SK-N-SH treated with all-trans-retinoic acid at 6 μM for 48 hours (cell line): ENCODE measurements at places on chromosomes 5 and 9.

GRCh38 chr9:133170716-133171115 lies 7.0 kb upstream of the GBGT1 start:
- no peak for ATAC-seq

DNA sequence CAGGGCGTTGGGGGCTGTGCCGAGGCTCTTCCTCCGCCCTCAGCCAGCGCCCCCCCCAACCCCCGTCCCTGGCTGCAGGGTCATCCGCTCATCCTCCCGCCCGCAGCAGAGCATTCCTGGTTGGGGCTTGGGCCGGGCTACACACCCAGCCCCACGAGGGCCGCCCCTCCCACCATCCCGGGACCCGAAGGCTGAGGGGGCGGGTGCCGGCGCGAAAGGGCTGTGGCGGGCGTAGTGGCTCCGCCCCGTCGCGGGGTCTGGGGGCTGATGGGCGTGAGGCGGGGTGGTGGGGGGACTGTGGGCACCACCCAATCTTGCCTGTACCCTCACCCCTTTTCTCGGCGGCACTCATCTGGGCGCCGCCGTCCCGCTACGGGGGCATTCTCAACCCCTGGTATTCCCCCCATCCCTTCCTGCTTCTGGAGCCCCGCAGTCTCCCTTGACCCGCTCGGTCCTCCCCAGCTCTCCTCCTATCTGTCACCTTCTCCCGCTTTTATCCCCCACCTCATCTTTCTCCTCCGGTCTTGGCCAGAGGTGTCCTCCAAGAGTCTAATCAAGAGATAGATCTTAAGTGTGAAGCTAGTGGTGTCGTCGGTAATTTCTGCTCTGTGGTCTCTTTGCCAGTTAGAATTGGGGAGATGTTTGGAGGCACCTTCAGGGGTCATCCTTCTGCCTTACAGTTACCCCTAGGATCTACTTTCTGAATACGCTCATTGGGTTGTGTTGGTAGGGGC lies 1.6 kb downstream of the FER start:
- peak; percentile 63 for ATAC-seq

DNA sequence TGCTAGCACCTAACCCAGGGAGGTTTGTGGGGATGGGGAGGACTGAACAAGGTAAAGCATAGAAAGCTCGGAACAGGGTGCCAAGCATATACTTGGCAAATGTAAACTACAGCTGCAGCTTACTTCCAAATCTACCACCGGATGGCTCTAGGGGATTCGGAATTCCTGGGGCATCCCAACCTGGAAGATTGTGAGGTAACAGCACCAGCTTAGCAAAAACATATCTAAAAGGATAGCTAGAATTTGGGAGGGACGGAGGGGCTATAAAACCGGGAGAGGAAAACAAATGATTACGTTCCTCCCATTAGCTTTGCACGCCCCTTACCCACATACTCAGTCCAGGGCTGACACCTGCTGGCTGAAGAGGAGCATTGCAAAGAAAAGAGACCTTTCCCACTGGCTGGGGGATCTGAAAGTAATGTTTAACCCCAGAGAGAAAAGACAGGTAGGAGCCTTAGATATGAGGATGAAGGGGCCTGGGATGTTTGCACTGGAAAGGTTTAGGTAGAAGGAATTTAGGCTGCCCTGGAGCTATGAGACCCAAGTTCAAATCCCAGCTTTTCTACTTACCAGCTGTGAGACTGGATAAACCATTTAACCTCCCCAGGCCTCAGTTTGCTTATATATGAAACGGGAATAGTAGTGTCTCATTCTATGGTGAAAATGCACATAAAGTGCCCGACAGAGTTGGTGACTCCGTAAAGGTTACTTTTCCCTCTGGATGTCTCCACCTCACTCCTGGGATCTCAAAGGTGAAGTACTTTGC lies 73.6 kb downstream of the FAM114A2 start:
- peak; percentile 89 for ATAC-seq

GRCh38 chr5:39970117-39970798 lies 545.5 kb upstream of the DAB2 start:
- no peak for ATAC-seq

GRCh38 chr5:89847743-89848142 lies 561.8 kb downstream of the CETN3 start:
- peak; percentile 84 for ATAC-seq

GRCh38 chr9:112570671-112571167 lies 84.1 kb downstream of the KIAA1958 start:
- ATAC-seq, result no peak

- ATAC-seq, result peak; percentile 43; the same call in 2 of the 3 replicates
Measured at GRCh38 chr9:14245901-14246525, 67.9 kb downstream of the NFIB start.
